ENCODE measurements at places on chromosomes 6 and 20.
A peak's percentile ranks its signal among the peaks of the same experiment; 100 is the strongest.

DNA sequence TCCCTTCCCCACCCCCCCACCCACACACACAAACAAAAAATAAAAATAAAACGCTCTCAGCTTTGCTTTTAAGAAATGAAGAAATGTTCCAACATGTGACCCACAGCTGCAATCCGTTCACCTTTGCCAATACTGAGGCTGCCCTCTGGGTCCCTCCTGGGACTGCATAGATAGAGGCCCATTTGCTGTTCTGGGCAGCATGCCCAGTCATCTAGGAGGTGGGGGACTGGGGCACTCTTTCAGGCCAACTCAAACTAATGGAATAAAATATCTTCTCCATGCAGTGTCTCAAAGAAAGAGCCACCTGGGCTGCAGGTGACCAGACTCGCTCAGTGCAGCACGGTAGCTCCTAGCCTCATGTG is 79.9 kb downstream of the SLC22A3 start:
- DNase-seq: no peak

- DNase-seq: no peak
Measured at GRCh38 chr6:75272145-75272840, 12.3 kb downstream of the TMEM30A start.

GRCh38 chr20:41111578-41111951 is 25.8 kb upstream of the PLCG1 start:
- no peak for DNase-seq

- DNase-seq: no peak
Measured at GRCh38 chr20:1467082-1467354, 369 bp upstream of the NSFL1C start.

DNA sequence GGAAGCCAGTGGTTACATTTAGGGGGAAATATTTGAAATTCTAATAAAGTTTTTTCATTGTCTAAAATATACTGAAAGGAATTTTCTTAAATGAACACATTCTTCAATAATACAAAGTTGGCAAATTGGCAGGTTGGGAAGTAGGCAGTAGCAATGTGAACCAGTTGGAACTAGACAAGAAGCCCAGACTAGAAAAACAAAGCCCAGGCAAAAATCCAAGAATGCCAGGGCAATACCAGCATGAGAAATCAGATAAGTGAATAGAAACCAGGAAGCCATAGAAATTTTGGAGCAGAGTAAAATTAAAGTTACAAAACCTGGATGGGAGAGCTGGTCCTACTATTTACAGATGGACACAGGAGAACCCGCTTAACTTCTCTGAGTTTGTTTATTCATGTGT is 52.2 kb downstream of the TPBG start:
- DNase-seq: no peak

- peak; percentile 88 for DNase-seq
Measured at GRCh38 chr20:58783511-58784011, 67.1 kb downstream of the GNAS-AS1 start.

DNA sequence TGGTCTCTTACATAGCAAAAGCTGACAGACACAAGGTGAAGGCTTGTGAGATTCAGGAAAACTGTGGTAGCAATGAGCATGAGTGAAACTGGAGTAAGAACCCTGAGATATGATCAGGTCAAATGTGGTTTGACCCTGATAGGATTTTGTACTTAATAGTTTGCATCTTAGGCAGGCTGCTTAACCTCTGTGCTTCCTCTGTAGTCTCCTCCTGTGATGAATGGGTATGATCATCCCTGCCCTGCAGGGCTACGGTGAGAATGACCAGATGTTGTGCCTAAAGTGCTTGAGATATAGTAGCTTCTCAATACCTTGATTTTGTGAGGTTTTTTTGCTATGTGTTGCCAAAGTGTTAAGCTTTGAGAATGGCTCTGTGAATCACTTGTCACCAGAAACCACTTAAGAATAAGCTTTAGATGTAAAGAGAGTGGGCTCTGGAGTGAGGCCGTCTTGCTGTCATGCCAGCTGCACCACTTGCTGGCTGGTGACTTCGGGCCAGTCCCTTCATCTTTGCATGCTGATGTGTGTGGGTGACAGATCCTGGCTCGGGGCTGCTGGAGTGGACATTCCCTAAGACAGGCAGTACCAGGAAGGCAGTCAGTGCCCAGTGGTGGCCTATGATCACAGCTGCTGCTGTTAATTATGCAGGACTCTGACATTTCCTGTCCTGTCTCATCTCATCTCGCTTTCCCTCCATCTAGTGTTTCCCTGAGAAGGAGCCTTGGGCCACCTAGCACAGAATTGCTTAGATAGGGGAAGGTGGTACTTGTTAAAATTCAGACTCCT is 254.7 kb downstream of the NFATC2 start:
- DNase-seq: no peak

GRCh38 chr20:21941941-21942805 is 236.7 kb downstream of the PAX1 start:
- DNase-seq: no peak

GRCh38 chr6:110810896-110811586 is 4.2 kb downstream of the CDK19 start:
- no peak for DNase-seq

DNA sequence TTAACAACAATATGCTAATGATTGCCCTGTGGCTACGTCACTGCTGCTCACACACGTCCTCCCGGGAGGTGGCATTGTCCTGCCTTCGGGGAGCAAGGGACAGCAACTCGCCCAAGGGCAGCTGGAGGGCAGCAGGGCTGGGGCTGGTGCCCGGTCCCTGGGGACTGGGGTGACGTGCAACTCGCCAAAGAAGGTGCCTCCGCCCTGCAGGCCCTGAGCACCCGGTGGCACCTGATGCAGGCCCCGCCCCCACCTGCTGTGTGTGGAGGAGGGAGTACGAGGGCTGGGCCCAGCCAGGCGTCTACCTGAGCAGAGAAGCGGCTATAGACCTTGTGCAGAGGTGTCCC is 64.8 kb upstream of the SLCO4A1 start:
- DNase-seq: no peak

DNA sequence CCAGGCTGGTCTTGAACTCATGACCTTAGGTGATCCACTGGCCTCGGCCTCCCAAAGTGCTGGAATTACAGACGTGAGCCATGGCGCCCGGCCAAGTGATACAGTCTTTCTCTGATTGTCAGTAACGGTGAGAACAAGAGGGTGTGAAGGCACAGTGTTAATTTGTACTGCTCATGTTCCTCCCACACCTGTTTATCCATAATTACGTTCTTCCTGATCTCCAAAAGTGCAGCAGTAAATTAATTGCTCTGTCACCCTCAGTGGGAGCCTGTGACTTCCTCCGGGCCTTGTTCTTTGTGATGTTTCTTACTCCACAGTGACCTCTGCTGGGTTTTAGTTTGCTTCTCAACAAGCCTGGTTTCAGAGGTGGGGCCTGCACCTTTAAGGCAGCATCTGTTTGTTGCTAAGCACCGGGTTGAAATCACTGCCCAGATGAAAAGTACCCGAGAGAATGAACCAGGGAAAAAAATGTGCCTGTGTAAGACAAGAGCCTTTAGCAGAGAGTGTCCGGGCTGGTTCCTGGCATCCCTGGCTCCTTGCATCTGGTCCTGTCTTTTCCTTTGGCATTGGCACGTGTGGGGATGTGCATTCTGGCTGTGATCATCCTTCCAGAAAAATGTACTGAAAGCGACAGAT is 89.1 kb upstream of the CLDN20 start:
- no peak for DNase-seq
